ENCODE measurements at places on chromosomes 6 and 20. TPM values are rescaled to one million over a fixed set of nuclear protein-coding genes. Genes with fewer than 3 reads are reported as not detected.

TRIM40 gene
- not detected for total RNA-seq

ADGRF5 gene
- under 0.01 TPM for total RNA-seq

LY6G5B gene
- total RNA-seq = 8.4 TPM

PRRT1 gene
- total RNA-seq = 0.16 TPM

ZC3H12D gene
- total RNA-seq = 0.24 TPM

BTN1A1 gene
- not detected for total RNA-seq

LY6G6C gene
- not detected for total RNA-seq

CGAS gene
- 6.0 TPM for total RNA-seq

PRL gene
- not detected for total RNA-seq

CPNE5 gene
- 0.12 TPM for total RNA-seq

RAB32 gene
- total RNA-seq = 108 TPM

RBPJL gene
- not detected for total RNA-seq

TRIM15 gene
- total RNA-seq = not detected

SLC35D3 gene
- total RNA-seq = not detected

HSF2 gene
- 22.7 TPM for total RNA-seq

MCCD1 gene
- not detected for total RNA-seq

COMMD7 gene
- 26.8 TPM for total RNA-seq

SSTR4 gene
- total RNA-seq = 0.16 TPM

ASF1A gene
- total RNA-seq = 10.3 TPM

TEAD3 gene
- 16.0 TPM for total RNA-seq

CLVS2 gene
- total RNA-seq = not detected

LTB gene
- not detected for total RNA-seq

SLPI gene
- not detected for total RNA-seq

TMEM244 gene
- total RNA-seq = not detected

TCF15 gene
- total RNA-seq = not detected

SF3B5 gene
- total RNA-seq = 65.6 TPM

SNX21 gene
- 91.8 TPM for total RNA-seq

DOK5 gene
- total RNA-seq = 21.3 TPM

RIPPLY2 gene
- 0.97 TPM for total RNA-seq

PHACTR3 gene
- 5.2 TPM for total RNA-seq

CCDC28A gene
- 7.0 TPM for total RNA-seq

TENT5A gene
- total RNA-seq = 61.7 TPM

C6orf136 gene
- total RNA-seq = 4.2 TPM

AP5S1 gene
- 37.0 TPM for total RNA-seq

COL12A1 gene
- 1,804 TPM for total RNA-seq

LINC00237 gene
- not detected for total RNA-seq

Measured in hair follicle dermal papilla cell (primary cell).